DMS 273 treated with DMSO at 0.1 percent for 48 hours (cell line): ENCODE measurements at places on chromosomes 6 and 20.

- DNase-seq = no peak
Observed at GRCh38 chr20:38133680-38134426, 31.2 kb downstream of the TGM2 start.

DNA sequence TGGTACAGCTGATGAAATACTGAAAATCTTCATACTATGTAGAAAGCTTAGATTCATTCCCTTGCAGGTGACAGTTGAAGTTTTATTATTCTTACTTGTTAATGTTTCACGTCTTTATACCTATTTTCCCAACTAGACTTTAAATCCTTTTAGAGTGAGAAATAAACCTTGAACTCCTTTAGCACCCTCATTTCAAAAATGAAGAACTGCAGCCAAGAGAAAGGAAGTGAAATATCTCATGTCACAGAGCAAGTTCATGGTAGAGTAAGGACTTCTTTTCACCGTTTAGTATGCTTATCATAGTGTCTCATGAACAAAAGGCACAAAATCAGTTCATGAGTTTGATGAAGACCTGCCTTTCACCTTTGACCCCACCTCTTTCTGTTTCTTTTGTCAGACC, 38.5 kb downstream of the ORC3 start:
- no peak for DNase-seq

GRCh38 chr6:129882510-129883023, 21.5 kb upstream of the TMEM244 start:
- no peak for DNase-seq

DNA sequence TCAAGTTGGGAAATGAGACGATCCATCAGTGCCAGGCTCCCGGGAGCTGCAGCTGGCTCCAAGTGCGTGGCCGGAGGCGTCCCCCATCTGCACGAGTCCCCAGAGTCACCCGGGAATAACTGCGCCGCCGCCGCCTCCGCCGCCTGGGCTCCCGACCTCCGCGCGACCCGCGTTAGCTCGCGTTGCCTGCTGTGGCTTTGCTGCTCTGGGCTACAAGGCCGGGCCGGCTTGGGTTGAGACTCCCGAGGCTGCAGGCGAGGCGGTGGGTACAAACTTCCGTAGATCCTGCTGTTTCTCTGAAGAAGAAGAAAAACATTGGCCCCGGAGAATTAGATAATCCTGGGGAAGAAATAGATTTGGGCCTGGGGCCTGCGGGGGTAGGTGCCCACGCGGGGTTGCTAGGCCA, 7.4 kb upstream of the LAMP5 start:
- DNase-seq = no peak

DNA sequence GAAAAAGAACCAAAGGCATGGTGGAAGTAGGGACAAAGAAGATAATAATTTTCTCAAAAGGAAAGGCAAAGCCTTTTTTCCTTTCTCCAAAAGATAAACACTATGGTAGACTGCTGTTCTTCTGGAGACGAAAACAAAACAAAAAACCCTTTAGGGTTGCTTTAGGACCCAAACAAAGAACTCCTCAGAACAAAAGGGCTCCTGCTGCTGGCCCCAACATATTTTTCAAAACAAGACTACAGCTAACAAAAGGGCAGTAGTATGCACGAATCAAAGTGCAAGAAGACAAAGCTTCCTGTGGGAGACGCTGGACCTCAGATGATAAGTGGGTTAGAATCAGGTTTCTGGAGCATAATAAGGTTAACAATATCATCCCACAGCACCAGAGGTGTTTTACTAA, 15.8 kb downstream of the NCOA5 start:
- no peak for DNase-seq

- DNase-seq = no peak
Observed at GRCh38 chr20:60984666-60985065, 267.4 kb upstream of the CDH4 start.

GRCh38 chr6:43762966-43763695, 6.9 kb upstream of the VEGFA start:
- DNase-seq = no peak
